Posterior cingulate gyrus (tissue), 11 donors: ENCODE measurements at places on chromosomes 1 and 21.

GRCh38 chr1:203765029-203765837, at the start of gene LAX1:
LAX1 (plus strand) TSS chr1:203765183; CDS start chr1:203765566, 383 bp downstream.
- DNase-seq, result no peak

DNA sequence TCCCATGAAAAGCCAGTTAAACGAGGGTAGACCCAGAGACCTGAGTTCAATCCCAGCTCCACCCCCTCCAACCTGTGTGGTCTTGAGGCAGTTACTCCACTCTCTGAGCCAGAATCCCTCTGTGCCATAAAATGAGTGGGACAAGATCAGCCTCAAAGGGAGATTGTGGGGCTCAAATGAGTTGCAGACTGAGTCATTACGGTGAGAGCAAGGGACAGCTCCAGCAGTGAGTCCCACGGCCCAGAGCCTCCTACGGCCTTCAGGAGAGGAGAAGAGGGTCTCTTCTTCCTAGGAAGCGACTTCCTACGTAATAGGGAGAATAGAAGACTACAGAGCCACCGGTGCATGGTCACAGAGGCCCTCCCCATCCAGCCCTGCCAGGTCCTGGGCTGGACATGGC, 6.7 kb upstream of the CAMK2N1 start:
- no peak for DNase-seq

- DNase-seq, result peak; percentile 27
These were observed 7.3 kb downstream of the C1orf174 start for GRCh38 chr1:3892748-3893147.

DNA sequence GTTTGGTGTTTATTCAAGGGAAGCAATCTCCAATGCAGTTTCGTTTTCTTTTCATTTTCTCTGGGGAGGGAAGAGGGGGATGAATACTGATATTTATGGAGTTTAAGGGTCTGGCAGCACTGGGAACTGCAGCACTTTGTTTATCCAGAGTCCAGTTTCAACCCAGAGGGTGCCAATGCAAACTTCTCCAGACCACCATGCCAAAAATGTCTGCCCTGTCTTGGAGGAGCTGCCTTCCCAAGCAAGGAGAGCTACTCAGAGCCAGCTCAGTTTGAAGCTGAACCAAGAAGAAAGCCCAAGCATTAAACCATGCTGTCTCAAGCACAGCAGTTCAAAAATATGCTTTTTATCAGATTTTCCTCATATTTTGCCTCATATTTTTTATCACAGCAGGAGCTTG, 589.7 kb downstream of the LMO4 start:
- no peak for DNase-seq

- DNase-seq, result peak; percentile 82
These were observed 28.6 kb downstream of the KRTAP10-1 start for GRCh38 chr21:44511219-44511937.

DNA sequence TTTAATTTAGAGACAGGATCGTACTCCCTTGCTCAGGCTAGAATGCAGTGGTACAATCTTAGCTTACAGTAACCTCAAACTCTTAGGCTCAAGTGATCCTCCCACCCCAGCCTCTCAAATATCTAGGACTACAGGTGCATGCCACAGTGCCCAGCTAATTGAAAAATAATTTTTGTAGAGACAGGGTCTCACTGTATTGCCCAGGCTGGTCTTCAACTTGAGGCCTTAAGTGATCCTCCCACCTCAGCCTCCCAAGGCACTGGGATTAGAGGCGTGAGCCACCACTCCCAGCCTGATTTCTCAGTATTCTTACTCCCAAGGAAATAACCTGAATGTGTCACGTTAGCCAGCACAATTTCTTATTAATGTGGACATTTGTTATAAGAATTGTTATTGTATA, 9.8 kb downstream of the RLF start:
- no peak for DNase-seq

GRCh38 chr1:226438007-226438406, 30.1 kb upstream of the PARP1 start:
- no peak for DNase-seq

GRCh38 chr21:44734026-44734745, 22.8 kb upstream of the TSPEAR start:
- DNase-seq, result no peak
